Progenitor cell of endocrine pancreas (in vitro differentiated cells): ENCODE measurements at places on chromosomes 6 and 20.

DNA sequence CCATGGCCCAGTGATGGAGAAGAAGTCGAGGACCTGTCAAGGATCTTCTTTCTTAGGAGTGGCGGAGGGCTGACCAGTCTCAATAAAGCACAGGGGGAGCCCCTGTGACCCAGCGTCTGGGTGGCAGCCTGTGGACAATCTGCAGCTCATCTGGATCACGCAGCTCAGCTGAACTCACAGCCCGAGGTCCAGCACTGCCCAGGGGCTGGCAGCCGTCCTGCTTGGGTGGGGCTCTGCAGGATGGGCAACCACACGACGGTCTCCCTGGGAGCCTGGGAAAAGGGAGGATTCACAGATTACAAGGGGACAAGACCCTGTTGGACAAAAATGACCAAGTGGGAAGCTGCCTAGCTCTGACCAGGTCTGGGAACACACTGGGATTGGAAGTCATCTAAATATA, 110.8 kb downstream of the MYLK4 start:
- H3K27me3 ChIP-seq: peaks cover 32% of the 10 kb centered on the region
- H3K27ac ChIP-seq: no peak overlapping the region
- no peak overlapping the region for H3K4me3 ChIP-seq
- H3K36me3 ChIP-seq: no peaks in the 10 kb centered on the region
- no peak for DNase-seq

- no peaks in the 10 kb centered on the region for H3K36me3 ChIP-seq
- H3K4me1 ChIP-seq: peaks cover 10% of the 10 kb centered on the region
- no peaks in the 10 kb centered on the region for H3K27me3 ChIP-seq
- no peak overlapping the region for H3K4me3 ChIP-seq
- no peak for DNase-seq
- no peak overlapping the region for H3K27ac ChIP-seq
Observed at GRCh38 chr6:19297880-19298279, 539.3 kb upstream of the ID4 start.

- H3K27me3 ChIP-seq: peaks cover 16% of the 10 kb centered on the region
- no peak for DNase-seq
- H3K4me1 ChIP-seq: peaks cover 5% of the 10 kb centered on the region
Observed at GRCh38 chr6:1472643-1473042, 83.3 kb downstream of the FOXF2 start.

GRCh38 chr6:31776989-31777666, at the start of gene VWA7:
TSS of gene VWA7 (minus strand) at chr6:31777328. CDS start at chr6:31776779, 549 bp downstream.
- peaks cover 3% of the 10 kb centered on the region for H3K36me3 ChIP-seq
- peaks cover 12% of the 10 kb centered on the region for H3K4me1 ChIP-seq
- H3K4me3 ChIP-seq: peak within 1 kb of the TSS; percentile 38
- DNase-seq: peak; percentile 46

DNA sequence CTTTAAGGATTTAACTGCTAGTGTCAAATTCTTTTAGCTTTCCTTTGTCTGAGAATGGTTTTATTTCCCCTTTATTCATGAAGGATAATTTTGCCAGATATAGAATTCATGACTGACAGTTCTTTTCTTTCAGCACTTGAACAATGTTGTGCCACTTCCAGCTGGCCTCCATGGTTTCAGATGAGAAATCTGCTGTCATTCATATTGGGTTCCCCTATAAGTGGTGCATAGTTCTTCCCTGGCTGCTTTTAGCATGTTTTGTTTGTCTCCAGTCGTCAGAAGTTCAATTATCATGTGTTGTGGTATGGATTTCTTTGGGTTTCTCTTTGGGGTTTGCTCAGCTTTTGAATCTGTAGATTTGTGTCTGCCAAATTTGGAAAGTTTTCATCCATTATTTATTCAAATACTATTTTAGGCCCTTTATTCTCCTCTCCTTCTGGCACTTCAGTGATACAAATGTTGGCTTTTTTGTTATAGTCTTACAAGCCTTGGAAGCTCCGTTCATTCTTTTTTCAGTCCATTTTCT, 76.3 kb upstream of the TGM3 start:
- H3K27me3 ChIP-seq: peaks cover 2% of the 10 kb centered on the region
- no peaks in the 10 kb centered on the region for H3K4me1 ChIP-seq
- no peak overlapping the region for H3K27ac ChIP-seq
- H3K4me3 ChIP-seq: no peak overlapping the region
- no peaks in the 10 kb centered on the region for H3K36me3 ChIP-seq

DNA sequence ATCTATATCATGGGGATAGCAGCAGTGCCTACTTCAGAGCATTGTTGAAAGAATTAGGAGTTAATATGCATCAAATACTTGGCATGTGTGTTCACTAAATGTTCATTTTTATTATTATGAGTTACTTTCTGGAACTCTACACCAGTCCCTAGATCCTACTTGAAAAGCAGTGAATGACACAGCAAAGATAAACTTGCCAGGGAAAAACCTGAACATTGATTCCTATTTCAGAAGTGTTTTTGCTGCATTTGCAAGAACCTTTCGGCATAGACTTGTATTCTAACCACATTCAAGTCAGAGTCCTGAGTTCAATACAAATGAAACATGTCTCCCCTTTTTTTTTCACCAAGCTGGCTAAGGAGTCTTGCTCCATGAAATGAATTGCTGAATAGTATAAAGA, 187.4 kb upstream of the TAB2 start:
- peaks cover 6% of the 10 kb centered on the region for H3K27me3 ChIP-seq
- no peak overlapping the region for H3K27ac ChIP-seq
- peaks cover 19% of the 10 kb centered on the region for H3K4me1 ChIP-seq
- H3K4me3 ChIP-seq: no peak overlapping the region
- DNase-seq: no peak

GRCh38 chr20:34940081-34940481, 15.5 kb downstream of the GSS start:
- no peak for DNase-seq
- peaks cover 17% of the 10 kb centered on the region for H3K36me3 ChIP-seq
- no peak overlapping the region for H3K4me3 ChIP-seq
- no peaks in the 10 kb centered on the region for H3K4me1 ChIP-seq
- H3K27ac ChIP-seq: no peak overlapping the region

- no peak overlapping the region for H3K27ac ChIP-seq
- H3K4me1 ChIP-seq: no peaks in the 10 kb centered on the region
- no peaks in the 10 kb centered on the region for H3K36me3 ChIP-seq
- peaks cover 27% of the 10 kb centered on the region for H3K27me3 ChIP-seq
- DNase-seq: no peak
Observed at GRCh38 chr6:14270925-14271788, 153.6 kb downstream of the CD83 start.

GRCh38 chr6:15804164-15805154, 141.6 kb upstream of the DTNBP1 start:
- peak overlapping the region; percentile 39 for H3K27ac ChIP-seq
- no peaks in the 10 kb centered on the region for H3K36me3 ChIP-seq
- H3K27me3 ChIP-seq: no peaks in the 10 kb centered on the region
- H3K4me3 ChIP-seq: peak overlapping the region; percentile 25

DNA sequence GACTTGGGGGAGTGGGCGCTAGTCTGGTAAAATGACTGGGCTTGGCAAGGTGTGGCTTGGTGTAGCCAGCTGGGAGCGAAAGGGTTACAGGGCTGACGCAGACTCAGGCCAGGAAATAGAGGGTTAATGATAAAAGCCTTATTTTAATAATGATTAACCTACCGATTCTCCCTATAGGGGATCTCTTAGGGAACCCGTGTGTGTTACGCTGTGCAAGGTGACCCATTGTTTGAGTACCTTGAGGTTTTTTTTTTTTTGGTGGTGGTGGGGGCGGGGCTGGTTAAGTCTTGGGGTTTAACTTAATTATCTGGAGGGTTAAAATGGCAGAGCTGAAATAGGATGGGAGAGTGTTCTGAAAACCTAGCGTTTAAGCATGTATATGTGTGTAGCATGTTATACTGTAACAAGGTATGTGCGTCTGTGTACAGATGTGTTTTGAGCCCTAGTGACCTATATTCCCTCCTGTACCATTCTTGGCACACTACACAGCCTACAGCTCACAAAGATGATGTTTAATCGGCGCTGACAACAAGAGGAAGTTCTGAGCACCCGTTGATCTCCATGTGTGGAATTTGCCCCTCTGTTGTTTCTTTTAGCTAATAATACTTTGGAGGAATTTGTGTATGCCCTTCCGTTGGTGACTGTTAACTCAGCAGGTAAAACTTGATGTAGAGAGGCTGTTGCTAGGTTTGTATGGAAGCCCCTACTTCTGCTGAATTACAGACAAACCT, 1.3 kb downstream of the CARMIL1 start:
- no peak for DNase-seq
- peaks cover 11% of the 10 kb centered on the region for H3K36me3 ChIP-seq
- H3K4me3 ChIP-seq: peak overlapping the region; percentile 98
- peaks cover 58% of the 10 kb centered on the region for H3K4me1 ChIP-seq
- peak overlapping the region; percentile 94 for H3K27ac ChIP-seq

DNA sequence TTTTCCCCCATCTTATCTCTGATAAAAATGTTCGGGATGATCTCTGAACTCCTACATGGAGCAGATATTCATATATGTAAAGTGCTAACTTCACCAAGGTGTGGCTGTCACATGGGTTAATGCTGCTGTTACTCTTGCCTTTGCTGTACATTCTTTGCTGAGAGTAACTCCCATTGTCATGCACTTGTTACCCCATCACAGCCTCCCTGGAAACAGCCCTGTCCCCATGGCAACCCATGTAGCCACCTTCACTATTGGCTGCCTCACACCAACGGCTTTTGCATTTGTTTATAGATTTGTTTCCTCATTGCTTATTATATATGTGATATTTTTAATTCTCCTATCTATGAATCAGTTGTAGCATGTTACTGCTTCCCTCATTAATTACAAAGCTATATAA, 17.3 kb upstream of the IBTK start:
- H3K4me3 ChIP-seq: no peak overlapping the region
- H3K27me3 ChIP-seq: no peaks in the 10 kb centered on the region
- no peak for DNase-seq
- no peaks in the 10 kb centered on the region for H3K36me3 ChIP-seq
- H3K27ac ChIP-seq: no peak overlapping the region

GRCh38 chr6:90610301-90610750, 23.5 kb upstream of the MAP3K7 start:
- peak overlapping the region; percentile 76 for H3K4me3 ChIP-seq
- H3K36me3 ChIP-seq: no peaks in the 10 kb centered on the region
- no peak for DNase-seq
- H3K27me3 ChIP-seq: peaks cover 59% of the 10 kb centered on the region
- H3K4me1 ChIP-seq: peaks cover 8% of the 10 kb centered on the region
- peak overlapping the region; percentile 83 for H3K27ac ChIP-seq

GRCh38 chr20:37574199-37574890, 46.7 kb upstream of the BLCAP start:
- no peaks in the 10 kb centered on the region for H3K4me1 ChIP-seq
- DNase-seq: no peak
- H3K27me3 ChIP-seq: peaks cover 14% of the 10 kb centered on the region
- H3K36me3 ChIP-seq: no peaks in the 10 kb centered on the region
- peak overlapping the region; percentile 73 for H3K27ac ChIP-seq

- H3K4me3 ChIP-seq: peak overlapping the region; percentile 10
- no peaks in the 10 kb centered on the region for H3K36me3 ChIP-seq
- H3K27ac ChIP-seq: peak overlapping the region; percentile 75
- no peak for DNase-seq
Observed at GRCh38 chr6:10582774-10583508, 61.8 kb downstream of the GCNT2 start.

DNA sequence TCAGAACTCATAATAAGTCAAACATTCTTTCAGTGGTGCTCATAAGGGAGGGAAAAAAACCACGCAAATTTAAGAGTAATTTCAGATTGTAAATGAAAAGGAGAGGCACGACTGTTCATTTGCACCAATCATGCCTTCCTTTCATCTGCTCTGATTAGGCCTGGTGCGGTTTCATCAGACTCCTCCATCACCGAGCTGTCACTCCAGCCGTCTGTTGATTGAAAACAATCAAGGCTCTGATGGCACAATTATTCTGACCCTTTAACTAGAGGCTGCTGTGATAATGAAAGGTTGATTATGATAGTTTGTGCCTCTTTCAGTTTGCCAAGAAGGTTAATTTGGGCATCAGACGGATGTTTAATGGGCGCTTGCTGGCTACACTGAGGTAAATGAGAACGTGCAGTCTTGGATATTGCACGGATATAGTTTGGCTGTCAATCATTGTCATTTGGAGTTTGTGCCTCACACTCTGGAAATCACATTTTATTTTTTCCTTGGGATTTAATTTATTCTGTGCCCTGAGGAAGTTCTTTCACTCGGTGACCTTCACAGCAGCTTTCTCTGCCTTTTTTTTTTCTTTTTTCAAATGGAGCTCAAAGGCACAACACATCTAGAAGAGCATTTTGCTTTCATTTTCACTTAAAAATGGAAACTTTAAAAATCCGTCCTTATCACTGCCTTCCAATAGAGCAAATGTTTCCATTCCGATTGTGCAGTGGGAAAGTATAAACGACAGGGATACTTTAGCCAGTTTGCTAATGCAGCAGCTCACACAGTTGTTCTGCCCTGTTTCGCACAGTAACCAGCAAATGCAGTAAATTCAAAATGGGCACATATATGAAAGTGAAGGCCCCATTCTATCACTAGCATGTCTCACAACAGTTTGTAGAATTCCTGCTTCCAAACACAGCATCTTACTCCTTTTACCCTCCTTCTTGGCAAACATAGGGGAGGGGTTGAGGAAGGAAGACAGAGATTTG, 172.8 kb downstream of the KLHL32 start:
- DNase-seq: no peak
- H3K27me3 ChIP-seq: no peaks in the 10 kb centered on the region
- no peak overlapping the region for H3K4me3 ChIP-seq
- H3K36me3 ChIP-seq: no peaks in the 10 kb centered on the region
- no peak overlapping the region for H3K27ac ChIP-seq

DNA sequence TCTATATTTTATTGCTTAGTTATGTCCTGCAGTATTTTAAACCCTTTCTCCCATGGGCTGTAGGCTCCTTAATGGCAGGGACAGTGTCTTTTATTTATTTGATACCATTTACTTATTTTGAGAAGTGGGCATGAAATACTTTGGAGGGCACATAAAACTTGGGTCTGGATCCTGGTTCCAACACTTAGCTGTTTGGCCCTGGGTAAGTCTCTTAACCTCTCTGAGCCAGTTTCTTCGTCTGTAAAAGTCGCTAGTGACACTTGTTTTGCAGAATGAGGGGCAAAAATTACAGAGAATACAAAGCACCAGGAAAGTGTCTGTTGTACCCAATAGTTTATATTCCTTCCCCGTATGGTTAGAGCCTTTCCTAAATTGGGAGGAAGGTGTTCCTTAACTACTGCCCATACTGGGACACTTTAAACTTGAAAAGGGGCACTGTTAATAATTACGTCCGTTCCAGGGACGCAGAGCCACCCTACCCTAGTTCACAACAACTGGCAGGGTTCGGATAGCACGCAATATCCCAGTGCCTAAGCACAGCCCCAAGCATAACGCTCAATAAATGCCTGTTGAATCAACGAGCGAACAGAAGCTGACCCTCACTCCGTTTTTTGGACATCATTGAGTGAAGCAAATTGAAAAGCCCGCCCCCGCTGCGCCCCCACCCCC, 6.0 kb upstream of the ARMC12 start:
- H3K4me3 ChIP-seq: peak overlapping the region; percentile 84
- peaks cover 31% of the 10 kb centered on the region for H3K27me3 ChIP-seq
- no peak overlapping the region for H3K27ac ChIP-seq
- H3K36me3 ChIP-seq: no peaks in the 10 kb centered on the region
- DNase-seq: no peak
- H3K4me1 ChIP-seq: peaks cover 24% of the 10 kb centered on the region

GRCh38 chr20:50513169-50514034, 3.2 kb downstream of the PTPN1 start:
- H3K27me3 ChIP-seq: no peaks in the 10 kb centered on the region
- no peaks in the 10 kb centered on the region for H3K36me3 ChIP-seq
- peak overlapping the region; percentile 7 for H3K27ac ChIP-seq
- H3K4me1 ChIP-seq: peaks cover 34% of the 10 kb centered on the region

GRCh38 chr6:37679539-37680476, 17.9 kb downstream of the MDGA1 start:
- H3K36me3 ChIP-seq: no peaks in the 10 kb centered on the region
- peaks cover 14% of the 10 kb centered on the region for H3K4me1 ChIP-seq
- H3K27ac ChIP-seq: no peak overlapping the region
- H3K4me3 ChIP-seq: no peak overlapping the region
